CD4-positive, alpha-beta T cell treated with Interferon gamma for 1 hour (primary cell): ENCODE measurements at places on chromosomes 7 and 10.

DNA sequence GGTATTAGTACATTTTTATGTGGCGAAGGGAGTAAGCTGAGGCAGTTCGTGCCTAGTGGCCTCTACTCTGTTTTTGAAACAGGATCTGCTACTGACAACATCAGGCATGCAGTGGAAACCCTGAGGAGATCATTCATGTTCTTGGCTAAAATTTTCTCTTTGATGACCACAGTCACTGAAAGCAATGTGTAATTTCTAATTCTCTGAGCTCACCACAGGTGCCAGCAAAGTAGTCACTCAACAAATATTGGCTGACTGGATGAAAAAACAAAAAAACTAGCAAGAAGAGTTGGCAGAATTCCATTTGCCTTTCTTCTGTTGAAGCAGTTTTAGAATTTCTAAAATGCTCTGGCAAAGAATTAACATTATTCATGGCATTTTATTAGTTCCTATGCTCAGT, 176.5 kb upstream of the KCTD7 start:
- DNase-seq: no peak

DNA sequence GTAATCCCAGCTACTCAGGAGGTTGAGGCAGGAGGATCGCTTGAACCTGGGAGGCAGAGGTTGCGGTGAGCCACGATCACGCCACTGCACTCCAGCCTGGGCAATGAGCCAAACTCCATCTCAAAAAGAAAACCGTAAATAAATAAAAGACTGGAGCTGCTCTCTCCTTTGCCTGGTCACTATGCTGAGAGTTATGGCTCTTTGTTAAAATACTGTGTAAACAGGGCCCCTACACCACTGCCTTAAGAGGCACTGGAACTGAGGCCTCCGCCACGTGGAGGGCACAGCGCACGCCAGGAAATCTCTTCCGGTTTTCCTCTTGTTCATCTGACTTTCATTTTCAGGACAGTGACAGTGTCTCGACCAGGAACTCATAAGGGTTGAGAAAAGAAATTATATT, 123.3 kb downstream of the PAXIP1 start:
- no peak for DNase-seq

GRCh38 chr10:29862923-29863614, 196.3 kb downstream of the JCAD start:
- DNase-seq: no peak

DNA sequence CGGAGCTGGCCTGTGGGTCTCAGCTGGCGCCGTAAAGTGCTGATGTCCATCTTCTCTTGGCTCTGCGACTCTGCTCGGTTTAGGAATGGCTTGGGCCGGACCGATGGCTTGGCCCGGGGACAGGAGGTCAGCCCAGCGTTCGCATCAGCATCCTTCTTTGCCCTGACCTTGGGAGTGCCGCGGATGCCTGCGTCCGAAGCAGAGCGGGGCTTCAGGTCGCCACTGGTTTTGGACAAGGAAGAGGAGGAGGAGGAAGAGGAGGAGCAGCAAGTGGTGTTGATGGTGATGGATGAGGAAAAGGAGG, 109.3 kb downstream of the NEURL1 start:
- no peak for DNase-seq

DNA sequence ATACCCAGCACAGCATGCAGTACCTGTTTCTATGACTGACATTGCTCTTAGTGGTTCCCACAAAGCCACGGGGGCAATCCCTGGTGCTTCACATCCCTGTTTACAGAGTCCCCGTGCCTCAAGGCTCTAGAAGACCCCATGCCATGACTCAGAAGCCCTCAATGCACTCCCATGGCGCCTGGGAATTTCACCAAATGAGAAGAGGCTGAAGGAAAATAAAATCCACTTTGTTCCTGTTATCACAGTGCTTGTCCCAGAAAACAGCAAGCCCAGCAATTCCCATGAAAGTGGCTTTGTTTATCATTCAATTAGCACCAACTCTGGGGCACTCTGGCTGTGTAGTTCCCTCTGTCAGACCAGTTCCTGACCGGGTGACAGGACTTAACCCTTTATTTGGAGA, 268.3 kb downstream of the TNS3 start:
- no peak for DNase-seq

GRCh38 chr7:44138698-44139097, 2.4 kb downstream of the MYL7 start:
- DNase-seq: no peak

- DNase-seq: no peak
Observed at GRCh38 chr7:5170251-5170650, 19.8 kb upstream of the WIPI2 start.

- DNase-seq: no peak
Observed at GRCh38 chr7:7315851-7316250, 133.5 kb downstream of the C1GALT1 start.

- DNase-seq: peak; percentile 48
Observed at GRCh38 chr7:5596046-5596895, 172.6 kb upstream of the TNRC18 start.

- no peak for DNase-seq
Observed at GRCh38 chr10:29657719-29658274, 23.0 kb upstream of the SVIL start.

DNA sequence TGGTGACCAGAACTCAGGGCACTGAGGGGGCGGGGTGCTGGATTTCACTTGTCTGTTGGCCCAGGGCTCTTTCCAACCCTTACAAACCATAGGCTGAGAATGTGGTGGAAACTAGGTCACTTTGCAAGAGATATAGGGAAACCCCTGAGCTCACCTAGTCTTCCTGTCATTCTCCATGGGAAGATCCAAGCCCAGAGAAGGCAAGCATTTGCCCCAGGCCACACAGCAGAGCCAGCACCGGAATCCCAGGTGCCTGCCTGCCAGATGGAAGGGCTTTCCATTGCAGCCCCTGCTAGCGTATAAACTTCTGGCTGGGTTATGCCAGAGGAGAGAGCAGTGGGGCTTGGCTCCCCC, 427 bp downstream of the PYROXD2 start:
- no peak for DNase-seq

DNA sequence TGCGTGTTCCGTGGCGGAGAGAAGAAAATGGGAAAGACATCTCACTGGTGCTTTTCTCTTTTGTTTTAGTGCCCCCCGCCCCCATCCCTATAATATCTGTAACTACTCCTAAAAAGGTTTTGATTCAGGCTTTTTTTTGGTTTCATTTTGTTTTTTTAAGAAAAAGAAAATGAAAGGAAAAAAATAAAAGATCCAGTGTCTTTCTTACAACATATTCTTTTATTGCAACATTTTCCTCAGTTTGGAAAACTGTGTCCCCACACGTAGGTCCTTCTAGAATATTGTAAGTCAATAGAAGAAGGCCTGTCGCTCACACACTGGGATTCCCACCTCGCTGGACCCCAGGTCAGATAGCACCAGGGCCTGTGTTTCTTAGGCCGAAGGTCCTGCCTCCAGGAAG, 20.6 kb downstream of the AIFM2 start:
- DNase-seq: no peak

- no peak for DNase-seq
Observed at GRCh38 chr10:72784551-72785351, 92.8 kb downstream of the MCU start.

DNA sequence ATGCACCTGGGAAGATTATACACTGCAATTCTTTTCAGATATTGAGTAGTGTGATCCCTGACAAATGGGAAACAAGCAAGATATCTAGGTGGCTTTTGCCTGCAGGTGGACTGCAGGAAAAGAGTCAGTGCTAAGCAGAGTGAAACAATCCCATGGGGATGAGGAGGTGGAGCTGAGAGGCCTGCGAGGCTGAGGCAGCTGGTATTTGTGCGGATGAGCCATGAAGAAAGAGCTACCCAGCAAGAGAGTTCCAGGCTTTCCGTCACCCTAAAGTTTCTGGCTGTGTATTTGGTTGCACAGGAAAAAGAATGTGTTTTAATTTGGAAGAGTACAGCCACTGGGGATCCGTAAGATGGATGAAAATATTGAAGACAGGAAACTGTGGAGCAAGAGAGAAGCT, 714.1 kb upstream of the COBL start:
- DNase-seq: no peak

- no peak for DNase-seq
Observed at GRCh38 chr10:123996302-123996701, 97.1 kb downstream of the CHST15 start.

- peak; percentile 11 for DNase-seq
Observed at GRCh38 chr10:97069576-97070362, 116.0 kb downstream of the SLIT1 start.

GRCh38 chr7:138460176-138460648, at the start of gene TRIM24:
Gene TRIM24 (plus strand): TSS chr7:138460259. CDS start chr7:138460549, 290 bp downstream.
- DNase-seq: no peak

DNA sequence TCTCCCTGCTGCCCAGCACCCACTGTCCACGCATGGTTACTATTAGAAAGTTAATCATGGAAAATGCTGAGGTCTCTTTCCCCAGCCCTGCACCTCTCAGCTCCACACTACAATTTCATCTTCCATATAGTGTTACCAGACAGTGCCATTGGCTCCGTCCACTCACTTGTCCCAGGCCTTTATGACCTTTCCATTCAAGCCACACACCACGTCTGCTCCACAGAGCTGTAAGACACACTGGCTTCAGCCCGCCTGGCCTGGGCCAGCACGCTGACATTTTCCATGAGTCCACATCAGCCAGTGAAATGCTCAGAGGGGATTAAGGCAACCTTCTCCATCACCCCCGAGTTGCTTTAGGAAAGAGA, 118.7 kb downstream of the KCNMA1 start:
- DNase-seq: no peak

- no peak for DNase-seq
Observed at GRCh38 chr7:22016507-22016906, 70.8 kb upstream of the CDCA7L start.

DNA sequence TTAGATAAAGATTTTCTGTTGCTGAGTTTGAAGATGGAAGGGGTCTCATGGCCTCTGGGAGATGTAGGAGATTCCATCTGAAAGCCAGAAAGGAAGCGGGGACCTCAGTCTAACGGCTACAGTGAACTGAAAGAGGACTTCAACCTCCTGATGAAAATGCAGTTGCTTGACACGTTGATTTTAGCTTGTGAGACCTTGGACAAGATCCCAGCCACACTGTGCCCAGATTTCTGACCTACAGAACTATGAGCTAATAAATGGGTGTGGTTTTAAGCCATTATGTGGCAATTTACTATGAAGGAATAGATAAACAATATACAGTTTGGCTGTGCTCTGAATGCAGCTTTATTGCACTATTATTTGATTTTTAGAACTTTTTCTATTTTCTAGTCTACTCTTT, 342.3 kb upstream of the SEMA3D start:
- DNase-seq: no peak

DNA sequence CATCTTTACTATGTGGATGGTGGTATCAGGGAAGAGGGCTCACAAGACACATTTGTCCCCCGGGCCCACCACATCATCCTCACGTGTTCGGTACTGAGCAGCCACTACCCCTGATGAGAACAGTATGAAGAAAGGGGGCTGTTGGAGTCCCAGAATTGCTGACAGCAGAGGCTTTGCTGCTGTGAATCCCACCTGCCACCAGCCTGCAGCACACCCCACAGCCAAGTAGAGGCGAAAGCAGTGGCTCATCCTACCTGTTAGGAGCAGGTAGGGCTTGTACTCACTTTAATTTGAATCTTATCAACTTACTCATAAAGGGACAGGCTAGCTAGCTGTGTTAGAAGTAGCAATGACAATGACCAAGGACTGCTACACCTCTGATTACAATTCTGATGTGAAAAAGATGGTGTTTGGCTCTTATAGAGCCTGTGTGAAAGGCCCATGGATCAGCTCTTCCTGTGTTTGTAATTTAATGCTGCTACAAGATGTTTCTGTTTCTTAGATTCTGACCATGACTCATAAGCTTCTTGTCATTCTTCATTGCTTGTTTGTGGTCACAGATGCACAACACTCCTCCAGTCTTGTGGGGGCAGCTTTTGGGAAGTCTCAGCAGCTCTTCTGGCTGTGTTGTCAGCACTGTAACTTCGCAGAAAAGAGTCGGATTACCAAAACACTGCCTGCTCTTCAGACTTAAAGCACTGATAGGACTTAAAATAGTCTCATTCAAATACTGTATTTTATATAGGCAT, 9.1 kb upstream of the CSGALNACT2 start:
- peak; percentile 54 for DNase-seq

DNA sequence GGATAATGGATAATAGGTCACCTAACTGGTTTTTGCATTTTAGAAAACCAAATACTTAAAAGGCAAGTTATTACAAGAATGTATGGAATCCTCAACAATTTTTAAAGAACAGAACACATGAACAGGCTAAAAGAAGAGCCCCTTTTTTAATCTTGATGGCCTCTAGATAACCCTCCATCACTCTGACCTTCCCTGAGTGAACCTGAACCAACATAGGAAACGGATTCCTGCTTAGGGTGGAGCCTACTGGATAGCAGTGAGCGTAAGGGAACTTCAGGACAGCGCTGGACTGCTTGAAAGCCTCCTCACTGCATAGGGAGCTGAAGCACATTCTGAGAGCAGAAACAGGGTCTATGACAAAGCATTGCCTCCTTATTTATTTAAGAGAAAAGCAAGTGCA, 20.5 kb downstream of the TRPV5 start:
- no peak for DNase-seq

DNA sequence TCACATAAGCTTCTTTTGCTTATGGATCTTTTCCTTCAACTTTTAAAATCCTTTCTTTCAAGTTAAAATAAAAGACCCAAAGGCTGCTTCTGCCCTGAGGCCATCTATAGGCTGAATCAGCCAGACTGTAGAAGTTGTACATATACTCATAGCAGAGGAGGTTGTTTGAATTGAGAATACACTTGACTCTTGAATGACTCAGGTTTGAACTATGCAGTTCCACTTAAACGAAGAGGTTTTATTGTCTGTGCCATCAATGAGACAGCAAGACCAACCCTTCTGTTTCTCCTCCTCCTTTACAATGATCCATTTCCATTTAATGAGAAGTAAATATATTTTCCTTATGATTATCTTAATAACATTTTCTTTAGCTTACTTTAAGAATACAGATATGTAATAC, 5.8 kb downstream of the ZNF365 start:
- DNase-seq: no peak

- DNase-seq: no peak
Observed at GRCh38 chr10:100020886-100021253, 11.1 kb upstream of the DNMBP start.

DNA sequence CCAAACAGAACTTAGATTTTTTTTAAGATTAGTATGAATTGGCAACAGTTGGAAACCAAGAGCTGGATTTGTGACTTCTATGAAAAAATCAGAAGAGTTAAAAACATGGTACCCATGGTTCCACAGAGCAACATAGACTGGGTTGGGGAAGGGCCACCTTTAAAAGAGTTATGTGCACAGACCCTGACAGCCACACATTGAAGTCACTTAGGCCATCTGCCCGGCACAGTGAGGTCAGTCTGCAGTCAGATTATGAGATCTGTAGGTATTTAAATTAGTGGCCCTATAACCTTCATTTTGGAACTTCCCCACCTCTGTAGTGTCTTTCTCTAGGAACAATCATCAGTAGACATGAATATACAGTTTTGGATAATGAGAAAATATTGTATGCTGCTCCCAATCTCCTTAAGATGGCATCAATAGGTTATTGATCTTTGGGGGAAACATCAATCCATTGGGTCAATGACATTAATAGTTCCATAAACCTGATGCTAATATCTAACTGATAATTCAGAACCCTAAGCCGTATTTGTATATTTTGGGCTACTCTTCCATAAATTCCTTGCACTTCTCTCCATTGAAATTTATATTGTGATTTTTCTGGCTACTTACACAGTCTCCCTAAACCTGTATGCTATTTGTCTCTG, 7.0 kb downstream of the ANKRD1 start:
- no peak for DNase-seq

GRCh38 chr7:45482451-45482850, 91.7 kb upstream of the ADCY1 start:
- DNase-seq: no peak

- DNase-seq: no peak
Observed at GRCh38 chr10:125147971-125148439, 12.4 kb downstream of the CTBP2 start.

- no peak for DNase-seq
Observed at GRCh38 chr7:132345543-132346129, 230.6 kb downstream of the PLXNA4 start.
